ENCODE measurements at places on chromosomes 5 and 9.

DNA sequence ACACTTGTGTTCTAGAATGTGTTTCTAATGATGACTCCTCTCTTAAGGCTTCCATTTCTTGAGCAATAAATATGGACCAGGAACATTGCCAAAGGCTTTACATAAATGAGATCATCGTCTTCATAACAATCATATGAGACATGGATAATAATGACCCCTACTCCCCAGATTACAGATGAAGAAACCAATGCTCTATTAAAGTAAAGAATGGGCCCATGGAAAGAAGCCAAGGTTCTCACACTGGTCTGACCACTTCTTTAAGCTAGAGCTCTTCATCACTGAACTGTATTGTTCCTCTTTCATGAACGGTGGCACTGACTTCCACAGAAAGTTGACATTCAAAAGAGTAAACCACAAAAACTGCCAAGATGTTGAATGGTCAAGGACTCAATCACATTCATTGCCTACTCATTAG, 65.3 kb downstream of the MARCHF3 start:
- no peak for DNase-seq

- no peak for DNase-seq
These were observed 22.1 kb upstream of the RARS1 start for GRCh38 chr5:168464214-168464613.

GRCh38 chr9:5269249-5269715, 35.2 kb downstream of the RLN2 start:
- no peak for DNase-seq

- DNase-seq: no peak
These were observed 356.5 kb downstream of the CDH9 start for GRCh38 chr5:26681861-26682260.

DNA sequence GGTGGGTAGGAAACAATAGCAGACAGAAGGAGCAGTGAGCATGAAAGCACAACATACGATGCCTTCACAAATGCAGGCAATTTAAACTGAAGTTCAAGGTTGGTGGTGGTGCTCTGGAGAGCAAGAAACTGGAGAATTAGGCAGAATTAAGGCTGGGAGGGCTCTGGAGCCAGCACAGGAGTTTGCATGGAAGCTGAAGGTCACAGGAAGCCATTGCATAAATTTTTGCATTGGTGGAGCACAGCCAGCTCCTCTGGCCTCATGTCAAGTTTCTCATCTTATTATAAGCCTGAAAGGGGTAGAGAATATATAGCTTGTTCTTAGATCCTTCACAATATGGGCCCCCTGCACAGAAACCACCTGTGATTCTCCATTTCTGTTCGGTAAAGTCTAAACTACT, 207.4 kb downstream of the PAPPA start:
- no peak for DNase-seq

- DNase-seq: no peak
These were observed 262.7 kb upstream of the CD180 start for GRCh38 chr5:67459253-67459652.

DNA sequence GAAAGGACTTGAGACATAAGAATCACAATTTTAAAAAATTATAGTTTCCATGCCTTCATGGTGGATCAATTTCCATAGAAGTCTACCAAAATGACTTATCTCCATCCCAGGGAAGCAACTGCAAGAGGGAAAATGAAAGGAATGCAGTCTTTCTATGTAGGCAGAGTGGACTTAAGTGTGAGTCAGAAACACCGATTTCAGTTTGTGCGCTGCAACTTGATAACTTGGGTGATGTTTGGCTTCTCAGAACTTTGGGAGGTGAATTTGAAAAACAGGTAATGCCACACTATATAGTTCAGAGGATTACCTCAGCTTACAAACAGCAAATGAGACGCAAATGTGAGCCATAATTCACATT, 708 bp upstream of the CSNK1G3 start:
- DNase-seq: no peak

DNA sequence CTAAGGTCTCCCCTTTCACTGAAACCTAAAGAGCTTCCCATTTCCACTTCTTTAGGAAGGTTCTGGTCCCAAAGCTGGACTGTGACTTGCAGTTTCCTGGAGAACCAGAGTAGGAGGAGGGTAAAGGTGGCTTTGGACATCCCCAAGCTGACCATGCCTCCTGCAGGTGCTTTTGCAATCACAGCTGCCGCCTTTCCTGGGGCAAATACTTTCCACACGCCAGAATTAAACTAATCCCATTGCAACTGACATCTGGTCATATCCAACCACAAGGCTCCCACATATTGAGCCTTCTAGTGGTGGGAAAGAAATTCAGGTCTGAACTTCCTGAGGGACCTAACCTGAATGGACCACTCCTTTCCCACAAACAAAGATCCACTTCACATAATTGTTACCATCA, 92.7 kb downstream of the NRG2 start:
- no peak for DNase-seq

GRCh38 chr5:83049370-83049885, 27.8 kb downstream of the TMEM167A start:
- DNase-seq: no peak

- no peak for DNase-seq
These were observed 15.7 kb downstream of the RANBP3L start for GRCh38 chr5:36285837-36286615.

GRCh38 chr5:111119856-111120255, 27.7 kb downstream of the WDR36 start:
- no peak for DNase-seq

- DNase-seq: no peak
These were observed 1.8 kb upstream of the FAT2 start for GRCh38 chr5:151592855-151593408.

DNA sequence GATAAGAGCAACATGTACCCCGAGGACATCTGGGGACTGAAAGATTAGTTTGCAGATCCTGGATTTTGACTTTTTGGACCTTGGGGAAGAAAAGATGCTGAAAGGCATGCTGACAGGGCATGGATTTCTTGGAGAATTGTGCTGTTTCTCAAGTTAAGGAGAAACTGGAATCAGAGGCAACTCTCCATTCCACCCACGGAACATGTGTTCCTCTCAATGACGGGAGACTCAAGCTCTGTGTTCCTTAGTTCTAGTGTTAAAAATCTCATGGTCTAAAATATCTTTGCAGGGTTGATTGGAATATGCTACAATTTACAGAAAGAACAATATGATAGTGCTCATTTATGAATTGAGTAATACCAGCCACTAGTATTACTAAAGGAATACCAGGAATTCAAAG, 34.4 kb upstream of the CDH12 start:
- DNase-seq: no peak

DNA sequence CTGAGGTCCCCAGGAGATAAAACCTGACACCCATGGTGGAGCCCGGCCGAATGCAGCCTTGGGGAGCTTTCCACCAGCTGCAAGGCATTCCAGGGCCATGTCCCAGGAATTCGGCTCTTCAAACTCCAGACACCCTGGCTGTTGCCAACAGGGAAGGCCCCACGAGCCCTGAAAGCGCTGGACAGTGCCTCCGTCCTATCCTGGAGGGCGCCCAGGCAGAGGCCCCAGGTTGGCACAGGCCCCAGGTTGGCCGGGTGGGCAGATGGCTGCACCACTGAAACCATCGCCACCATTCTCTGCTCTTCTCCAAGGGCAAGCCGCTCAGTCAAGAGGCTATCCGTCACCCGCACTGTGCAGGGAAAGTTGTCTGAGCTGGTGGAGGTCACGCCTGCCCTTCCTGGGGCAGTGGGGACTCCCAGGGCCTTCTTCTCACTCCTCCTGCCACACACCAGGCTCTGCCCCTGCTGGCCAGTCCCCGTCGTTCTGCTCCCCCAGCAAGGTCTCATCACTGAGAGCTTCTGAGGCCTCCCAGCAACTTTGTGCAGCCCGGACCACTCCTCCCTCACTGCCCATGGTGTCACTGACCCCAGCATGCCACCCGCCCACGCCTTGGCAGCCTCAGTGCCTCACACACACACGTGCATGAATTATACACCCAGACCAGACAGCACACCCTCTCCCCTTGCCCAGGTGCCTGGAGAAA, 21.2 kb downstream of the SLC6A3 start:
- DNase-seq: peak; percentile 67

DNA sequence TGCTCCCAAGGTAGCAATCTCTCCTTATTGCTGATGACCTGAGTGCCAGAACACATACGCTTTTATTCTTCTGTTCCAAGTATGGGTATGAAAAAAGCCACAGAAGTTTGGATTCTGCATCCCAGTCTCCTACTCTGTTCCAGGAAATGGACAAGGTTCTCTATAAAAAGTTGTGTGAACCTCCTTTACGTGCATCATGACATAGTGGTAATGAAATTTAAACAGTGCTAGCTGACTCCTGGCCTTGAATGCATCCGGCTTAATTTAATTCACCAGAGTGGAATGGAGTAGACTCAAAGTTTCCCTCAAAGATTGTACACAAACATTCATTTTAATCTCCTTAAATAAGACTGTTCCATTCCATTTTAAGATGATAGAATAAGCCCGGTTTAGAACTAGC, 68.9 kb downstream of the LURAP1L start:
- no peak for DNase-seq

DNA sequence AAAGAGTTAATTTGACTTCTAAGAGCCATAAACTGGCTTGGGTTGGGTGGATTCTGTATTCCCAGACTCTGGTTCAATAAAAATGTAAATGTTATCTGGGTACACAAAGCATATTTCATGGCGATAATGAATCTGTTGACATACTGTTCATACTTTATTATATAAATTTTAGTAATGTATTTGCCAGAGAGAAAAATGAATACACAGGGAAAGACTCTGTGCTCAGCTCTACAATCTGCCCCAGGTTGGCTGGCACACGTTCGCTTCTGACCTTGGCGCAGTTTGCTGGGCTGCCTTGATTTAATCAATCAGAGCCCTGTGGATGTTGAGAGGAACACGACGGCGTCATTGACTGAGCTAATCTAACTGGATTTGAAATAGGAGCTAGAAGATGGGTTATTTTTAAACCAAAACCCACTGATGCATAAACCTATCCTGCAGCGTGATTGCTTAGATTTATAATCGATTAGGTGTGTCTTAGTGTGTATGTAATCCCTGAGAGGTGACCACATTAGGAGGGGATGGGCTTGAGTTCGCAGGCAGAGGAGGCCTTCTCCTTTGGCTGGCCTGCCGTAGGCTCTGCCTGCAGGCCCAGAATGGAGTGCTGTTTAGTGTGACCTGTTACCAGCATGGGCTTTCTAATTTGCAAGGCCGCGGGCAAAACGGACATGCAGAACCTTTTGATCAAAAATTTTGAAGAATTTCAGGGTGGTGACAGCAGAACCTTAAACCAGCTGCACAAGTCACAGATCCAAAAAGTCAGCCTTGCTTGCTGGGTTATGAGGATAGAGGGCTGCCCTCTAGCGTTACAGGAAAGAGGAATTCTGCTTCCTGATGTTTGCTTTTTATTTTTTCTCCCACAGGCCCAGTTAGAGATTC, 3.9 kb upstream of the ADCY2 start:
- no peak for DNase-seq

DNA sequence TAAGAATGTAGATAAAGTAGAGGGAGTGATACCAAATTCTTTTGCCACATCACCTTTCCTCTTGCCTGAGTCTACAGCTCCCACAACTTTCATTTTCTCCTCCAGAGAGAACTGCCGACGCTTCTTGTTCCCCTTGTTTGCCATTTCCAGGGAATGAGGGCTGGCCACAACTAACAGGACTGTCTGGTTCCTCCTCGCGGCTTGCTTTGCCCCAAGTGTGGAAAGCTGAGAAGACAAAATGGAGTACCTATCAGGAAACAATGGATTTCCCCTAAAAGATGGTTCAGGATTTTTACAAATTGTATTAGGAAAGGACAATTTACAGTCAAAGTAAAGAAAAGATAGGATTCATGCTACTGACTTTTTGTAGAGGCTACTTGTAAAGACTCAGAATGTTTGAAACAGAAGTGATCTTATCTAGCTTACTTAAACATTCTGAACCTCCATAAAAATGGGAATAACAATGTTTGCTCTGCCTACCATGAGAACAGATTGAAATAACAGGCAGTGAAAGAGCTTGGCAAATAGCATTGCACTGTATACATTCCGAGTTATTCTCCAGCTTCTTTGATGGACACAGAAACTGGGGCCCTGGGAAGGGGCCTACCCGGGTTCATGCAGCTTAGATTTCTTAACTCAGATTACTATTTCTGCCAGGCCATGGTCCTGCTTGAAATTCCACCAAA, 4.1 kb downstream of the TIGD6 start:
- no peak for DNase-seq

- DNase-seq: no peak
These were observed 63.1 kb downstream of the ADAMTS6 start for GRCh38 chr5:65418661-65419060.

DNA sequence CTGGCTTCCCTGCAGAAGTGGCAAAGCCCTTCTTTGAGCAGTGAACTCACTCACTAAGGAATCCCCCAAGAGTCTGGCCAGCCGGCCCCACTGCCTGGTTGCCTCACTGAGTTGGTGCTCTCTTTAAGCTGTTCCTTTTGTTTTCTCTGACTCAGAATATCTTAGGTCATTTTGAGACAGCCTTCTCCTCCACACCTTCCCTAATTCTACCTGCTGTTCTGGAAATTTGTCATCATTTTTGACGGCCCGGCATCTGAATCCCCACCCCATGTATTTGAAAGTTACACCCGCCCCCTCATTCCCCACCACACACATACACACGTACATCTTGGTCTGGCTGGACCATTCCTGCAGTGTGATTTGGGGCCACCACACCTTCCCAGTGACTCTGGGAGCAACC, 41.8 kb downstream of the FGF1 start:
- no peak for DNase-seq

DNA sequence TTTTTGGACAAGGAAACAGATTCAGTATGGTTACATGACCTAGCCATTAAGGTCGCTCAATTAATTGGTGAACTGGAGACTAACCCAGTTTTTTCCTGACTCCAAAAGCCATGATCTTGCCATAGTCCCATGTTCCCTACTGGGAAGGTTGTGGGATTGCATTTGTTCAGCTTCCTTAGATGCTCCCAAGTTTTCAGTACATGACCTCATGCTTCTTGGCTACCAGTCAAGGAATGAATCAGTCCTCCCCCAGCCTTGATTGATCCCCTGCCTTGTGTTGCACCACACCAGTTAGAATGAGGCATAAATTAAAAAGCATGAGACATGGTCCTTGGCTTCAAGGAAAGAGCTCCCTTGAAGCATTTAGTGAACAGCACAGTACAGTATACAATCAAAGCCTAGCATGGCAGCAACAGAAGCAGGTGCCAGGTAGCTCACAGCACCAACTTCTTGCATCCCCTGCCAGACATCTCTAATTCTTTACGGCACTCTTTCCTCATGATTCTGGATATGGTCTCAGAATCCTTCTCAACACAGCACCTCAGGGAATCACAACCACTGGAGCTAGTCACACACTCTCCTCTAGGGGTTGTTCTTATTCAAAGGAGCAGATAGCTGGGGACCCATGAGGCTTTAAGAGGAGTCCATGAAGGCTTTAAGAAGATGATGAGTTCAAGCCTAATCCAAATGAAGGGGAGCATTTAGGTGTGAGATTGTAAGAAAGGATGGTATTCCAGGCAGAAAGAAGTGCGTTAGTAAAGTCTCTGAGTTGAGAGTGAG, 295.5 kb upstream of the CLINT1 start:
- DNase-seq: no peak

DNA sequence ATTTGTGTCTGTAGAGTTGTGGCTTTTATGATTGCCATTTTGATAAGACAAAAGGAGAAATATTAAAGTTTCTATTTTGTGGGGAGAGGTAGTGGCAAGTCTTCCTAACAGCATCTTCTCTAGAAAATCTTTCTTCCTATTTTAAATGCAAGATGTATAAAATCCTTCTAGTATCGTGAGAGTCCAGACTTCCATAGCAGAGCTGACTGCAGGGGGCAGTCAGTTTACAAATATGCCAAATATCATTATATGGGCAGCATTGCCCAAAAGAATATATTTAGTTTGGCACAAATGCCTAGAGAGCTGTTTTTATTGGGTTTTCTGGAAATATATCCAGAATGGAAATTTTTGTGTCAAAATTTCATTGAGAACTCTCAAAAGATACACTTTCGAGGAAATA, 82.1 kb upstream of the ALDH1A1 start:
- no peak for DNase-seq
